ENCODE measurements at places on chromosomes 2 and 18.

- ATAC-seq, result no peak
Measured at GRCh38 chr2:69945441-69945840, 16.0 kb downstream of the ASPRV1 start.

DNA sequence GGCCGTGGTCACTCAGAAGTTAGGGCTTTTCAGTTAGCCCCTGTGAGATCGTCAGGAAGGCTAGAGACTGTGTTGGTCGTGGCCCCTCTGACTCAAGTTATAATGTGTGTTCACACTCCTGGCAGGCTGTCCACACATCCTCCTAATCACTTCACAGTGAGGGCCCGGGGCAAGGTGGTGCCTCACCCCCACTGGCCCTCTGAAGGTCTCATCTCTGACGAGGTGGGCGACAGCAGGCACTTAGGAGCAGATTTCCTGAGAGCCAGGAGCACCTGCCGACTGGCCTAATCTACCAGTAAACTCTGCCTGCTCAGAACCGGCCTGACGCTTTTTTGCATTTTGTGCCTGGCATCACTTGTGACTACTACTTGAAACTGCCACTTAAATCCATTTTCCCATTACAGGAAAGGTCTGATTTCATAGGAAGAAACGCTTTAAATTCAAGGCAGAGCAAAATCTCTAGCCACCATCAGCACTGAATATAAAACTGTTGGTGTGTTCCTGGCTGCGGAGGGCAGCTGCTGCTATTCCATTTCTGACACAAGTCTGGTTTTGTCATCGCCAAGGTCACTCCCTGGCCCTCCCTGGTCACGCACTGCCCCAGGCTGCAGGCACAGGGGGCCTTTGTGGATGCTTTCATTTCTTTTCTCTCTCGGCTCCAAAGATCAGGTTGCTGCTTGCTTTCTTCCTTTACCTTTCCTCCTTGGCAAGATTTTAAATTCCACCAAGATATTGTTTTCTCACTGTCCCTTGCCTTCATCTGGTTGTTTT lies 48.0 kb downstream of the RAB12 start:
- peak; percentile 22 for ATAC-seq

- no peak for ATAC-seq
Measured at GRCh38 chr2:109083771-109084170, 45.2 kb upstream of the SH3RF3 start.

GRCh38 chr2:44120428-44120827 lies 48.2 kb upstream of the PPM1B start:
- no peak for ATAC-seq

DNA sequence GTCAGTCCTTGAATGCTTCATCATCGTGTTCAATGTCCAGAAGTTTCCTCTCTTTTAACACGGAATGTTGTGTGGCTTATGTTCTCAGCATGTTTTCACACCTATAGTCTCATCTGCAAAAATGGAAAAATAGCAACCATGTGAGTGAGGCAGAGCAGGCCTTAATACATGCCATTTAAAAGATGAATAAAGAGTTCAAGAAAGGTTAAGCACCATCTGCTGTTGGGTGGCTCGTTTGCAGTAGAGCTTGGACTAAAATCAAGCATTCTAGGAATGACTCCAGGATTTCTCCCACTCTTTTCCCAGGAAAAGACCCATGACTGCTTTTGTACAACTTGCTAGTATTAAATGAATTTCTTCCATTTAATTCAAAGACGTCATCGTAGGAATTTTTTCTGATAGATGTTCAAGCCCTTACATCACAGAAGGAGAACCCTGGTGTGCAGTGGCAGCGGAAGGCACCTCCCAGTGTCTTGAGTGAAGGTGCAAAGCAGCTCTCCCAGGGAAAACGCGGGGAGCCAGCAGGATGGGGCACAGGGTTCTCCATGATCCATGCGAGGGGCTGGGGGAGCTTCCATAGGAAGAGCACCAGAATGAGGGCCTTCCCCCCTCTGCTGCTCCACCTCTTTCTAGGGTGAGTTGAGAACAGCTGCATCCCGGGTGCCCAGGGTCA lies 9.6 kb downstream of the DCDC2C start:
- ATAC-seq, result peak; percentile 62

GRCh38 chr18:62809900-62810299 lies 94.6 kb downstream of the PHLPP1 start:
- no peak for ATAC-seq

All from motor neuron (in vitro differentiated cells).